ENCODE measurements at places on chromosomes 7 and 10.

- DNase-seq: no peak
These were observed 243.6 kb downstream of the BICC1 start for GRCh38 chr10:58756130-58756719.

- DNase-seq: peak; percentile 10
These were observed 14.4 kb upstream of the WBP1L start for GRCh38 chr10:102729029-102730026.

GRCh38 chr10:10873289-10873688 lies 144.4 kb upstream of the CELF2 start:
- no peak for DNase-seq

- no peak for DNase-seq
These were observed 1.3 kb downstream of the EGR2 start for GRCh38 chr10:62814756-62815380.

GRCh38 chr7:42460148-42460547 lies 223.1 kb upstream of the GLI3 start:
- no peak for DNase-seq

DNA sequence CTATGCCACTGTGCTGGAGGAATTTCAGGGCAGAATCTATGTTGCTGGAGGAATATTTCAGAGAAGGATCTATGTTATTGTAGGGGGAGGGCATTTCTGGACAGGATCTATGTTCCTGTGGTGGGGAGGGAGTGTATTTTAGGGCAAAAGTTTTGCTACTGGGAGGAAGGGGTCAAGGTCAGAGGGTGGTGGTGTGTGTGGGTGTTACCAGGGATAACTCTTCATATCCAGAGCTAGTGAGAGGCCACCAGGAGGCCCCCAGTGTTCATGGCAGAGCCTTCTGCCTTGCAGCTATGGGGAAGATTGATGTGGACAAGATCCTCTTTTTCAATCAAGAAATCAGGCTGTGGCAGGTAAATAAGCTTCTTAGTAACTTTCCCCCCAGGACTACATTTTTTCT lies 2.0 kb upstream of the STRA8 start:
- DNase-seq: no peak

- no peak for DNase-seq
These were observed 449.9 kb upstream of the ANKRD30A start for GRCh38 chr10:36675458-36675880.

- DNase-seq: no peak
These were observed 281.8 kb downstream of the KCNMA1 start for GRCh38 chr10:77355844-77356243.

GRCh38 chr10:116988311-116988710 lies 16.7 kb downstream of the SHTN1 start:
- DNase-seq: no peak

DNA sequence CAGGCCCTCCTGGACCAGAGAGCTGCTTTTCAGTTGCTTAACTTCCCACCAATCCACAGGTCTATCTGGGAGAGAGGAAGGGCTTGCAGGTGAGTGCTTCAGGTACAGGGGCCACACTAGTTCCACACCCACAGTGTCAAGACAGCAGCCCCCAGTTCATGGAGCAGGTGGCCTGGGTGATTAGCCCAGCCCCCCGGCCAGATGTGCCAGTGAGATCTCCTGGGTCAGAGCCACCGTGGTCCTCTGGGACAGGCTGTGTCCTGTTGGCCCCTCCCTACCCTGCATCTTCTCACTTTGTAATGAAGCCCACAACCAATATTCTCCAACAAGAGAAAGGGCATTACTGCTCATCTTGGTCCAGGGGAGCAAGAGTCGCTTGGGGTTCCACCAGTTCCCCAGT lies 30.6 kb downstream of the DRGX start:
- DNase-seq: no peak

- DNase-seq: no peak
These were observed 45.1 kb upstream of the CDK14 start for GRCh38 chr7:90551036-90551435.

- DNase-seq: no peak
These were observed 1.0 kb upstream of the PRKAR2B start for GRCh38 chr7:107043491-107043890.
